ENCODE measurements at places on chromosomes 7 and 10. TPM values are rescaled to one million over a fixed set of nuclear protein-coding genes. Genes with fewer than 3 reads are reported as not detected.
A peak's percentile ranks its signal among the peaks of the same experiment; 100 is the strongest.

Gene THSD7A
- 1.7 TPM for total RNA-seq

- DNase-seq = no peak
These were observed 181.9 kb upstream of the TCF7L2 start for GRCh38 chr10:112768121-112768520.

DNA sequence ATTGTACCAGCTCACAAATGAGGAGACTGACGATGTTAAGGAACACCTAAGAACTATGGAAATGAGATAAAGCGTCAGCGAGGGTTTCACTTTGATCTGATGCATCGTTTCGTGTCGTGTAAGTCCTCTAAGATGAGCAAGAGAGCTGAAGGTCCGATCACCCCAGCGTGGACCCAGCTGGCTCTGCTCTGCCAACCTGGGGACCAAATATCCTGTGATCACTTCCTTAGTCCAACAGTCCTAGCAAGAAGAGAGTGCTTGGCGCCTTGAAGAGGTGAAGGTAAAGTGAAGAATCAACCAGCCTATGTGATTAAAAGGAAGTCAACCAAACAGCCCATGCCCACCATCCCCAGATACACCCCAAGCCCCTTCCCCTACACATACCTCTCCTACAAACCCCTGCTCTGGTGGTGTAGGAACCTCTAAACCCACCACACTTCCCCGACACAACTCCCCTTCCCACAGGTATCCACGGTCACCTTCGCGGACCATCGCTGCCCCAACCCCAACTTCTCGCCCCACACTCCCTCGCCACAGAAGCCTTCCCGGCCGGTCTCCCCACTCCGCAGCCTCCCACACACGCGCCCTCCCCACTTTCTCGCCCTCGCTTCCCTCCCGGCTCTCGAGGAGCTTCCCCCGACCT is 722 bp downstream of the UPF2 start:
- peak; percentile 31 for DNase-seq

DNA sequence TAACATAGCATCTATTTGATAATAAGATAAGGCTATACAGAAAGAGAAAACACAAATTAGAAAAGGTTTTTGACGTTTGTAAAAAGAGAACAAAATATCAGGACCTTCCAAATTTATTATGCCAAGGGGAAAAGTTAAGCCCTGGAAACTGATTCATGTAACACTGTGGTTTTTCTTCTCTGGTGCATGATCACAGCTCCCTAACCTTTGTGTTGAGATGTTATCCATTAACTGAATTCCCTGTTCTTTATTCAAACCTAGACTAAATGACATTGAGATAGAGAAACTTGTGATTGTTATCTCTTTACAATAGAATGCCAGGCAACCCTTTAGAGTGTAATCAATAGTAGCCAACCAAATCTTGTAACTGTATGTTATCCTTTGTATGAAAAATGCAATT is 141.5 kb upstream of the NRG3 start:
- DNase-seq = no peak

- DNase-seq = no peak
These were observed 95.0 kb downstream of the DYNC1I1 start for GRCh38 chr7:95867309-95867708.

GRCh38 chr10:3045471-3046209 is 21.7 kb upstream of the PFKP start:
- peak; percentile 64 for DNase-seq
